ENCODE measurements at places on chromosomes 7 and 10. TPM values are rescaled to one million over a fixed set of nuclear protein-coding genes. Genes with fewer than 3 reads are reported as not detected.

RADIL gene
- not detected for total RNA-seq

CEP55 gene
- 2.3 TPM for total RNA-seq

SEMA4G gene
- total RNA-seq = 0.21 TPM

ADCYAP1R1 gene
- not detected for total RNA-seq

PPIF gene
- 60.7 TPM for total RNA-seq

ADAM22 gene
- not detected for total RNA-seq

A1CF gene
- total RNA-seq = not detected

EFCAB10 gene
- total RNA-seq = 0.64 TPM

POLR2J2 gene
- total RNA-seq = 0.43 TPM

SSC4D gene
- 5.3 TPM for total RNA-seq

SEC31B gene
- total RNA-seq = 2.4 TPM

CALHM1 gene
- total RNA-seq = not detected

CRHR2 gene
- not detected for total RNA-seq

ZNF117 gene
- total RNA-seq = 6.5 TPM

IMPDH1 gene
- 66.0 TPM for total RNA-seq

MEOX2 gene
- total RNA-seq = not detected

BTBD16 gene
- not detected for total RNA-seq

CHCHD3 gene
- total RNA-seq = 89.2 TPM

GPR37 gene
- total RNA-seq = 1.4 TPM

GRID2IP gene
- total RNA-seq = not detected

AGR3 gene
- not detected for total RNA-seq

SPDYE2 gene
- not detected for total RNA-seq

LRIT1 gene
- total RNA-seq = not detected

DPP6 gene
- total RNA-seq = not detected

PNLIPRP3 gene
- total RNA-seq = 13.0 TPM
